ENCODE measurements at places on chromosomes 1 and 21.
A peak's percentile ranks its signal among the peaks of the same experiment; 100 is the strongest.

GRCh38 chr1:23720256-23720995 is 22.8 kb upstream of the ELOA start:
- DNase-seq: peak; percentile 29

DNA sequence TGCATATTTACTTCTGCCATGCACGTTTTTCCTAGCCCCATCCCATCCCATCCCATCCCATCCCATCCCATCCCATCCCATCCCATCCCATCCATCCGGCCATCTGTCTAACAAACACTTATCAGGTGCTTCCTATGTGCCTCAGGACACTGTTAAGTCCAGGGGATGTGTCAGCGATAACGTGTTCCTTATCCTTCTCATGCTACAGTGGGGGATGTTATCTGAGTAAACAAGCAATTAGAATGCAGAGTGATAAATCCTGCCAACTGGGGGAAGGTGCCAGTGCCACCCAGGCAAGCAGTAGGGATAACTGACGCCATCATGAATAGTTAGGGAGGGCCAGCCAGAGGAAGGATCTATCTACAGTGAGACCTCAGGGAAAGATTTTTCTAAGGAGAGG is 304.2 kb downstream of the CAMTA1 start:
- no peak for DNase-seq

GRCh38 chr21:39788383-39788782 is 43.4 kb downstream of the IGSF5 start:
- no peak for DNase-seq

GRCh38 chr1:155287987-155288543 is 10.8 kb downstream of the HCN3 start:
- no peak for DNase-seq

- peak; percentile 42 for DNase-seq
These were observed 93.8 kb upstream of the RUNX3 start for GRCh38 chr1:25023826-25024225.

DNA sequence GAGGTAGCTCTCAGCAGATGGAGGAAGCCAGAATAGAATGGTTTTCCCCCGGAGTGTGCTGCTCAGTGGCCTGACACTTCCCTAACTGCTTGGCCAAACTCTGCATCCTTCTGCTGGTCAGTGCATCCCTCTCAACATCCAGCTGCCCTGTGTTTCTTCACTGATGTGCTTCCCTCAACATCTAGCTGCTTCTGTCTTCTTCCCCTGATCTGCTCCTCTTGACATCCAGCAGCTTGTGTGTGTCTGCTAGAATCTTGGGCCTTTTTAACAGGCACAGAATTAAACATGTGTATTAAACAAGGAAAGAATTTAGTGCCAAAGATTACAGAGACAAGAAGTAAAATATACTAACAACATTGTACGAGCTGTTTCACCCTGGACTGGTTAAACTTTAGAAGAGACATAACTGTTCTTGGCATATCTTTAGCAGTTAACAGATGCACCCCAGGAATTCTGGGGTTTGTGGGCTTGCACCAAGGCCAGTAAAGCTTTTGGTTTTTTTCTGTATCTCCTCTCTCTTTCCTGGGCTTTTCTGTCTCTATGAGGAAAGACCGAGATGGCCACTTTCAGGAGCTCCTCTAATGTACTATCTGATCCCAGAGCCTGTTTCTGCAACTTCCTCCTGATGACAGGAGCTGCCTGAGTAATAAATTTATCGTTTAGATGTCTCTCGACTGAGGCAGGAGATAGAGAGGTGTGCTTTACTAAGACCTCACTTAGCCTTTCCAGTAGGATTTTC is 34.8 kb upstream of the HSD3B1 start:
- DNase-seq: no peak

DNA sequence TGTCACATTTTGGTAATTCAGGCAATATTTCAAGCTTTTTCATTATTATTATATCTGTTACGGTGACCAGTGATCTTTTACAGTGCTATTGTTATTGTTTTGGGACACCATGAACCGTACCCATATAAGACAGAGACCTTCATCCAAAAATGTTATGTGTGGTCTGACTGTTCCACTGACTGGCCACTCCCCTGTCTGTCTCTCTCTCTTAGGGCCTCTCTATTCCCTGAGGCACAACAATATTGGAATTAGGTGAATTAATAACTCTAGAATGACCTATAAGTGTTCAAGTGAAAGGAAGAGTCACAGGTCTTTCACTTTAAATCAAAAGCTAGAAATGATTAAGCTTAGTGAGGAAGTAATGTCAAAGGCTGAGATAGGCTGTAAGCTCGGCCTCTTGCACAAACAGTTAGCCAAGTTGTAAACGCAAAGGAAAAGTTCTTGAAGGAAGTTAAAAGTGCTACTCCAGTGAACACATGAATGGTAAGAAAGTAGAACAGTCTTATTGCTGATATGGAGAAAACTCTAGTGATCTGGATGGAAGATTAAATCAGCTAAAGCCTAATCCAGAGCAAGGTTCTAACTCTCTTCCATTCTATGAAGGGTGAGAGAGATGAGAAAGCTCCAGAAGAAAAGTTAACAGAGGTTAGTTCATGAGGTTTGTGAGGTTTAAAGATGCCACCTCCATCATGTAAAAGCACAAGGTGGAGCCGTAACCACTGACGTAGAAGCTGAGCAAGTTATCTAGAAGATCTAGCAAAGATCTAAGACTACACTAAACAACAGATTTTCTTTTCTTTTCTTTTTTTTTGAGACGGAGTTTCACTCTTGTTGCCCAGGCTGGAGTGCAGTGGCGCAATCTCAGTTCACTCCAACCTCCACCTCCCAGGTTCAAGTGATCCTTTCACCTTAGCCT is 19.7 kb upstream of the DIPK1A start:
- DNase-seq: peak; percentile 28

DNA sequence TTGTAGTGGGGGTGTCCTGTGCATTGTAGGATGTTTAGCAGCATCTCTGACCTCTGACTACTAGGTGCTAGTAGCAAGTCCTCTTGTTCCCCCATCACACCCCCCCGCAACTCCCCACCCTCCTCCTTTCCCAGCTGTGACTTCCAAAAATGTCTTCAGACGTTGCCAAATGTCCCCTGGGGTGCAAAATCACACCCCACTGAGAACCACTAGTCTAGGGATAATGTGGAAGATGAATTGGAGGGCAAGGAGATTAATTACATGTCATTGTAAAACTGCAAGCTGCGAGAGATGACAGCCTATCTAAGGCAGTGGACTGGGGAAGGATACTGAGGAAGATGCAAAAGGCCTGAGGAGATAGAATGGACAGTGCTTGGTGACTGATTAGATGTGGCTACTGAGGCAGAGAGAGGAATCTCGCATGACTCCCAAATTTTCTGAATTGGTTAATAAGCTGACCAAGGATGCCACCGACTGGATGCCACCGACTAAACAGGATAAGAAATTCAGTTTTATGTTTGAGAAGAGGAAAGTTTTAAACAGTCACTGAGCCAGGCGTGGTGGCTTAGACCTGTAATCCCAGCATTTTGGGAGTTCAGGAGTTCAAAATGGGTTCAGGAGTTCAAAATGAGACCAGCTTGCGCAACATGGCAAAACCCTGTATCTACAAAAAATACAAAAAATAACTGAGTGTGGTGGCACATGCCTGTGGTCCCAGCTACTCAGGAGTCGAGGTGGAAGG is 3.1 kb upstream of the JAK1 start:
- DNase-seq: no peak

DNA sequence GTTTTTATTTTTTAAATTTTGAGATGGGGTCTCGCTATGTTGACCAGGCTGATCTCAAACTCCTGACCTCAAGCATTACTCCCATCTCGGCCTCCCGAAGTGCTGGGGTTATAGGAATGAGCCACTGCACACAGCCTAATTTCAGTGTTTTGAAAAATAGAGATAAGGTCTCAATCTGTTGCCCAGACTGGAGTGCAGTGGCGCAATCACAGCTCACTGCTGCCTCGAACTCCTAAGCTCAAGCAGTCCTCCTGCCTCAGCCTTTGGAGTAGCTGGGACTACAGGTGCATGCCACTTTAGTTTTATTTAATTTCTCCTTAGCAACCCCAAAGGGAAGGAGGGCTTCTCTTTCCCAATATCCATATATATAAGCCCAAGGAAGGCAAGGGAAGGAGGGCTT is 63.7 kb upstream of the LPGAT1 start:
- no peak for DNase-seq

GRCh38 chr21:45841033-45841432 is 140.5 kb upstream of the COL6A1 start:
- DNase-seq: no peak

DNA sequence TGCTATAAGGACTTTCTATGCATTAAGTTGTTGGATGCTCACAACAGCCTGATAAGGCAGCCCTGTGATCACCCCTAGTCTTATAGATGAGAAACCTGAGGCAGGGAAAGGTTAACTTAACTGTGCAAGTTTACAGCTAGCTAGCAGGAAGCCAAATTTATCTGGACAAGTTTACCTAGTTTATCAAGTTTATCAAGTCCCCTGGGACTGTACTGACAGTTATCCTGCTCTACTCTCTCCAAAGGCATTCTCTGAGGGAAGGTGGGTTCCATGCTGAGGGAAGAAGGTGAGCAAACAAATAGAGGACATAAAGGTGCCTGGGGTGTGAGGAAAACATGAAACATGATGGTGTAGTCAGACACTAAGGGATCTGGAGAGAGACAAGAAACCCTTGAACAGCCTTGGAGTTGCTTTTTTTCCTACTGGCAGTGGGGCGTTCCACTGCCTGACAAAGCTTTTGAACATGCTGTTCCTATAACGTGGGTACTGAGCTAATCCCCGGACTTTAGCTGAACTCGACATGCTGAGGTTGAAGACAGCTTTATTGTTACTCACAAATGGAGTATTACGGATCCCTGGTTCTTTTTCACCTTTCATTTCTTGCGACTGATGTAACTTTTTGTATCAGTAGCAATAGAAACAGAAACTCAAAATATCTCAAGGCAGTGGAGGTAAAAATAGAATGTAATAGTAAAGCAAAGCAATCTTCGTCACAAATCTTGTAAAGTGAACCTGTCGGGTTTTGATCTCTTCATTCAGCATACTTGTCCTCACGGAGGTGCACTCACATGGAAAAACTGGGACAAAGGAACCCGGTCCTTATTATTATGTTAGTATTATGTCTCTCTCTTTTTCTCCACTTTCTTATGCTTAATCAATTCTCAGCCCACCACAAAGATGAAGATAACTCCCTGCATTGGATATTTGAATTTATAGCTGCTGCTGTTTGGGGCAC is 42.4 kb upstream of the ESRRG start:
- no peak for DNase-seq
